Activated B cell treated with CpG ODN at 0.5 μM for 24 hours (primary cell): ENCODE measurements at places on chromosomes 7 and 10.

DNA sequence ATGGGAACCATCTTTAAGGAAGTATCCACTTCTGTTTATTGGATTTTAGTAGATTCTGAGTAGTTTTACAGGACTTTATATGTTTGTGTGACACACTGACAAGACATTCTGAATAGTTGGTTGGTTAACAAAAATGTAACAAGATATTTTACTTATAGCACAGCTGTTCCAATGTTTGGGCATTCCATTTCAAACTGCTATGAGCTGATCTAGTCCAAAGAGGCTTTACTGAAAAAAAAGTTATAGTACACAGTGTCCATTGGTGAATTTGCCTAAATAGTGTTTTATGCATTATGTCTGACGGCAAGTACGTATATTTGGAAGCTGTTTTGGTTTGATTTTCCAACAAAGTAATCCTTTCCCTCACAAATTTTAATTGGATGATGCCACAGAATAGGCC lies 99.1 kb downstream of the SAMD9 start:
- DNase-seq, result no peak

DNA sequence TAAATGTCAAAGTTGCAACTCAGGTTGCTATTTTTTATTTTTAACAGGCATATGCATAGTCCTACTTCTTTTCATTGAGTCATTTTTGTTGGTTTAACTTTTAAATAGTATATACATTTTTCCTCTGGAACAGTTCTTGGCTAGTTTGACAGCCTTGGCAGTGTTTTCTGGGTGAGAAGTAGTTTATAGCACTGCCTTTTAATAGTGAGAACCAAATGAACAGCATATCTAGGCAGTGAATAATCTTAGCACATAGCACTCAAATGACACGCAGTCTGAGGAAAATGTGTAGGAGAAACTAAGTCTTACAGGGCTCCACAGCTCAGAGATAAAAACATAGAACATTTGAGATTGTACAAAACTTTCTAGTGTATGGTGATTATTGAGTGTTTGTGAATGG lies 265.5 kb upstream of the POT1 start:
- no peak for DNase-seq

DNA sequence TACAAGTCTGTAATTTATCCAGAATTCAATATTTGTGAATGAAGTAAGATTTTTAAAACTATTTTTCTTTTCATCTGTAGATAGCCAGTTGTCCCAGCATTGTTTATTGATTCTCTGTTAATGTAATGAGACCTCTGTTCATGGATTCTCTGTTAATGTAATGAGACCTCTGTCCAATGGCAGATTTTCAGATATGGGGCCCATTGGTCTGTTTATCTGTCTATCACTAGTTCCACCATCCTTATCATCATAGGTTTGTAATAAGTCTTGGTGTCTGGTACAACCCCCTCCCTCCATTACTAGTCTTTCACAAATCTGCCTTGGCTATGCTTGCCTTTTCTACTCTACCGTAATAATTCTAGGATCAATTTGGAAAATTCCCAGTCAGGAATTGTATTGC lies 276.6 kb downstream of the ARHGAP12 start:
- no peak for DNase-seq

GRCh38 chr7:122883049-122883680 lies 3.1 kb downstream of the CADPS2 start:
- DNase-seq, result no peak
